RPMI8226 (cell line): ENCODE measurements at places on chromosomes 13 and 19.
A peak's percentile ranks its signal among the peaks of the same experiment; 100 is the strongest.

- DNase-seq = peak; percentile 69
These were observed 697 bp downstream of the HSPH1 start for GRCh38 chr13:31160857-31161556.

DNA sequence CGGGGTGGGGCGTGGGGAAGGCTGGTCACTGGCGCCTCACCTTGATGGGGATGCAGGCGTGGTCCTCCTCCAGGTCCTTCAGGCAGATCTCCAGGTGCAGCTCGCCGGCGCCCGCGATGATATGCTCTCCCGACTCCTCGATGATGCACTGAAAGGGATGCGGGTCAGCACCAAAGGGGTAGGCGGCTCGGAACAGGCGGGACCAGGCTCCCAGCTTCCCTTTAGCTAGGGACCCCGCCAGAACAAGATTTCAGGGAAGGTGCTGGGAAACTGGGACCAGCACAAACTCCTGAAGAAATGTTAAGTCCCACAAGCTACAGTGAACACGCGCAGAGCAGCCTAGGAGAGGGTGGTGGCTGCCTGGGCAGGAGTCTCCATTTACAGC lies 6.0 kb downstream of the EEF2 start:
- DNase-seq = no peak

GRCh38 chr13:28058866-28059613 lies 41.3 kb downstream of the FLT3 start:
- peak; percentile 56 for DNase-seq

GRCh38 chr19:46392252-46392801 lies 21.0 kb downstream of the CCDC8 start:
- DNase-seq = no peak

- no peak for DNase-seq
These were observed 854 bp downstream of the RNASEH2B start for GRCh38 chr13:50910485-50910805.

GRCh38 chr19:24051516-24051915 lies 35.5 kb upstream of the ZNF254 start:
- DNase-seq = no peak

GRCh38 chr19:36149673-36150406 lies 2.4 kb downstream of the COX7A1 start:
- no peak for DNase-seq

GRCh38 chr13:79360095-79360494 lies 46.0 kb downstream of the RBM26 start:
- DNase-seq = no peak

DNA sequence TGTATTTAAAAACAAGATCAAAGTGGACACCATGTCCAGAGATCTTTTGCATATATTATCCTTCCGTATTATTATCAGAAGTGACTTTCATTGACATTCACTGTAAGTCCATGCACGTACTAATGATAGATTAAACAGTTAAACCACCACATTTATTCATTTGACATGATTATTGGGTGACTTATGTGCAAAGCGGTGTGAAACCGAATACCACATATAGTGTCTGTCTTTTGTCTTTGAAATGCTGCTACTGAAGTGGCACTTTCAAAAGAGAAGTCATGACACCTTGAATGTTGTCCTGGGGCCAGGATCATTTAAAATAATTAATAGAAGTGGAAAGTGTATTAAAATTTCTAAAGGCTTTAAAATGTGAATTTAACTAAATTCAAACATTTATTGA lies 100.1 kb downstream of the ERCC5 start:
- no peak for DNase-seq

GRCh38 chr13:50747737-50748350 lies 95.6 kb downstream of the DLEU7 start:
- DNase-seq = no peak

GRCh38 chr19:29714371-29714952 lies 599 bp downstream of the C19orf12 start:
- DNase-seq = no peak

DNA sequence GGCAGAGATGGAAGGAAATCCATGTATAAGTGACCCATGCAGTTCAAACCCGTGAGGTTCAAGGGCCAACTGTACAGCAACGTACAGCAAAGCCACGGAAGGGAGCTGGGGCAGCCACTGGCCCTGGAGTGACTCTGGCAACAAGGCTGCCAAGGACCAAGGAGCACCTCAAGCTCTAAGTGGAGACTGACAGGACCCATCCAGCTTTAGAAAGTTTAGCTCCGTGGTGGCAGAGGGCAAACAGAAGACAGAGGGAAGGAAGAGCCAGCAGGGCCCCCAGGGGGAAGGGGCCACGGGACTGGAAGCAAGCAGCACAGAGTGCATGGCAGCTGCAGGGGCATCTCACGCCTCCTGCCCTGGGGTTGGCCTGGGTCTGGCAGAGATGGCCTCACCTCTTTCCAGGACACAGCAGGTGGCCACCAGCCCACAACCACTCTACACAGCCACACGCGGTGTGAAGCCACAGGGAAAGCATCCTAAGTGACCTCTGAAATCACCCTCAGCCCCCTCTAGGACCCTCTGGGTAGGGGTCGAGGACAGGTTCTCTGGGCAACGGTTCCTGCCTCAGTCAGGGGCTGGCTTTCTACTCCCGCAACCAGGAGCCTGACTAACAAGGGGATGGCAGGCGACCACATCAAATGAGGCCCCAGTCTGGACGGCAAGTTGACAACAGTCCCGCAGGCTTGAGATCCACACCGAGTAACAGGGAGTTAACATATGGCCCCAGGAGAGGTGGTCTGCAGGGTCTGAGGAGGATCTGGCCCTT lies 3.8 kb downstream of the MIER2 start:
- no peak for DNase-seq

DNA sequence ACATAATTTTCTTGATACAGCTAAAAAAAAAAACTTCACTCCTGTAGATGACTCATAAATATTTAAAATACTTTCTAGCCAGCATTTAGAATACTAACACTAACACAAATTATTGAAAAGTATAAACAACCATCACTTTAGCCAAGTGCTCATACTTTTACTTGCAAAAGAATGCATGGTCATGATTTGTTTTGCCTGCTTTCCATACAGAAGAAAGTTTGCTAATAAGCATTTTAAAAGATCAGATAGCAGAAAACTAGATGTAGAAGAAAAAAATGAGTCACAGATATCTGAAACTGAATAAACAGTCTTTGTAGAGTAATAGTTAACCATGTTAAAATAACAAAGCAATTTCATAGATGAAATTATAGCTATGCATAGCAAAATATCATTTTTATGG lies 2280.4 kb upstream of the PCDH20 start:
- no peak for DNase-seq

DNA sequence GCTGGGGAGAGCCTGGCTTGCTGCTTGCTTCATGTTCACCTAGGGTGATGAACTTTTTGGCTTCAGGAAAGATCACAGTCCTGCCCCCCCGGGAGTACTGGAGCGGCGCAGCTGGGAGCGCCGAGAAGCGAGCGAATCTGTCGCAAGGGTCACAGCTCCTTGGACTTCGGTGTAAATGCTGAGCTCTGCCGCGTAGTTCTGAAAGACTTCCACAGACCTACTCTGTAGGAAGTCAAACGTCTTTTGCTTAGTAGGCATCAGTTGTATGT lies 2.7 kb downstream of the ING1 start:
- no peak for DNase-seq

- DNase-seq = no peak
These were observed 164.9 kb upstream of the CSNK1A1L start for GRCh38 chr13:37270226-37271001.

- DNase-seq = no peak
These were observed 11.5 kb downstream of the KLC3 start for GRCh38 chr19:45352062-45352461.

GRCh38 chr13:24511816-24512196 lies 772 bp downstream of the PARP4 start:
- DNase-seq = no peak

GRCh38 chr13:74253161-74253560 lies 119.0 kb upstream of the KLF12 start:
- DNase-seq = no peak

DNA sequence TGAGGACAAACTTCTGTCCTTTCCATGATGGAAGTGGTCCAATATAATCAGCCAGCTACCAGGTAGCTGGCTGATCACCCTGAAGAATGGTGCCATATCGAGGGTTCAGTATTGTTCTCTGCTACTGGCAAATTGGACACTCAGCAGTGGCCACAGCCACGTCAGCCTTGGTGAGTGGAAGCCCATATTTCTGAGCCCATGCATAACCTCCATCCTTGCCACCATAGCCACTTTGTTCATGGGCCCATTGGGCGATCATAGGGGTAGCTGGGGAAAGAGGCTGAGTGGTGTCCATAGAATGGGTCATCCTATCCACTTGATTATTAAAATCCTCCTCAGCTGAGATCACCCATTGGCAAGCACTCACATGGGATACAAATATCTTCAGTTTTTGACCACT lies 565.8 kb downstream of the IRS2 start:
- no peak for DNase-seq

DNA sequence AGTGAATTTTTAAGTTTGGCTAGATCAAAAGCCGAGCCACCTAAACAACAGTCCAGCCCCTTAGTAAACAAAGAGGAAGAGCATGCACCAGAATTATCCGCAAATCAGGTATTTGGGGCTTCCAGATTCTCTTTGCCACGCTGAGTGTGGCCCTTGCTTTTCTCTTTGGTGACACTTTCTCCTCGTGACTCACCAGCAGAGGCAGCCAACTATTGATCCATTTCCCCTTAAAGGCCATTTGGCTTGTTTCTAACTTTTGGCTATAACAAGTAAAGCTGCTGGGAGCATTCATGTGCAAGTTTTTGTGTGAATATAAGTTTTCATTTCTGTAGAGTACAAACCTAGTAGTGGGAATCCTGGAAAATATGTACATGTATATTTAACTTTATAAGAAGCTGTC lies 17.6 kb upstream of the WDR88 start:
- DNase-seq = no peak

- DNase-seq = no peak
These were observed 14.5 kb downstream of the F2RL3 start for GRCh38 chr19:16903347-16903746.

DNA sequence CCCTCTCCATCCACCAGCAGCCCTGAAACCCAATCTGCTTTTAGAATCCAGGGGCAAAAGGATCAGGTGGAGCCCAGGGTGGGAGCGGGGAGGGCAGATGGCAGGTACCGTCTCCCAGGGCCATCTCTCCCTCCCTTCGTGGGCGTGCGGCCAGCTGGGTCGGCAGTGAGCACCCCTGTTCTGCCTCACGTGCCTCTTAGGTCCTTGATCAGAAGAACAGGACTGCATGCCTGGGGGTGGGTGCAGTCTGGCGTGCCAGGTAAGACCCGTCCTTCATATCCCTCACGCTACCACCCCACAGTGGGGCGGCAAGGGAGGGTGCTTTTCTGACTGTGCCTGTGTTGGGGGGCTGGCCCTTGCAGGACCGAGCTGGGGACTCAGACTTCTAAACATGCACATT lies 2.0 kb downstream of the SLC8A2 start:
- no peak for DNase-seq

GRCh38 chr13:99958406-99959126 lies 13.0 kb downstream of the ZIC5 start:
- DNase-seq = no peak

- no peak for DNase-seq
These were observed 690.8 kb upstream of the ARGLU1 start for GRCh38 chr13:107258599-107259187.

- DNase-seq = no peak
These were observed 77.4 kb upstream of the SPATA13 start for GRCh38 chr13:24083141-24083540.

DNA sequence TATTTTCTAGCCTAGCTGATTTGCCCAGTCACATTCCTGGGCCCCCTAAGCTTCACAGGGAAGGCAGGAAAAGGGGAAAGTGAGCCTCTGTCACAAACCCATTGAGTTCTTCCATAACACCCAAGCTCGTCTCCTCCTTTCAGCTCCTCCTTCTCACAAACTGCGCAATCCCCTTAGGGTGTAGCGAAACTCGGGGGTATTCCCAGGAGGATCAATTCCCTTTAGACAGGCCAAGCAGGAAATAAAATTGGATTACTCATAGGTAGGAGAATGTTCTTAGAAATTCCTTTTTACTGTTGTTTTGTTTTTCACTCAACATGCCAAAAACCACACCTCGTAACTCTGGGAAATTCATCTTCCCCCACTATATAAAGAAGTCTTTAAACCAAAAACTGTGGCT lies 139.3 kb downstream of the IRS2 start:
- DNase-seq = no peak

GRCh38 chr13:49683489-49683888 lies 7.8 kb downstream of the EBPL start:
- no peak for DNase-seq

- no peak for DNase-seq
These were observed 815.6 kb downstream of the UQCRFS1 start for GRCh38 chr19:28397306-28397705.

DNA sequence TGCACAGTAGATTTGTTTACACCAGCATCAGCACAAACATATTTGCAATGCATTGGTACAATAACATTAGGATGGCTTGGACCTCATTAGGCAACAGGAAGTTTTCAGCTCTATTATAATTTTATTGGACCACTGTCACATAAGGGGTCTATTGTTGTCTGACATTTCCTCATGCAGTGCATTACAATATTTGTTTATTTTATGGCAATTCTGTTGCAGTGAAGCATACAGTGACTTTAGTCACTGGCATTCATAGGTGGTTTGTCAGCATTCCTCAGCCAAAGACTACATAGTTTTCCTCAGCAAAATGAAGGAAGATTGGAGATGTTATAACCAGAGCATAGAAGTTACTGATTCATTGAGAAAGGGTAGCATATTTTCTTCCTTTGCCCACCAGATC lies 1732.9 kb downstream of the PCDH9 start:
- DNase-seq = no peak

GRCh38 chr19:48686088-48686487 lies 9.7 kb upstream of the FUT2 start:
- no peak for DNase-seq

DNA sequence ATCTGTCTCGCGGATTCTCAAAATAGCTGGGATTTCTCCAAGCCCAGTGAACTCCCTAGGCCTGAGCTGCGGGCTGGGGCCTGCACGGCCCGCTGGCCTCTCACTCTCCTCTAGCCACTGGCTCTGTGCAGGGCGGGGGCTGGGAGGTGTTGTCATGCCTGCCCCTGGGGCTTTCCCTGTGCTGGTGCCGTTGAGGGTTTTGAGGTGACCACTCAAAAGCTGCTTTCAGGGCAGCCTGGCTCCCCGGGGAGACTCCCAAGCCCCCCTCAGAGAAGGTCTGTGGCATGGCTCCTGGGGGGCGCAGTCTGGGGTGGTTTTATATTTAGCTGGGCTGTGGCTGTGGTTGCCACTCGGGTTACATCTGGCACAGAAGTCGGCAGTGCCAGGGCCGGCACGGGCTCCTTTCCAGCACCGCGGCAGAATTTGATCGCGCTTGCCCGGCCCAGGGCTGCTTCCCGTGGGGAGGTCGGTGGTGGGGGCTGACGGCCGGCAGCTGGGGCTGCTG lies 10.0 kb downstream of the NDUFB7 start:
- no peak for DNase-seq
